ENCODE measurements at places on chromosomes 16 and 17.

GRCh38 chr16:21702276-21702675, 38.5 kb downstream of the OTOA start:
- no peak for DNase-seq

GRCh38 chr17:31171701-31172100, 76.9 kb downstream of the NF1 start:
- DNase-seq, result no peak

GRCh38 chr16:11131706-11132105, 124.3 kb downstream of the SOCS1 start:
- no peak for DNase-seq

DNA sequence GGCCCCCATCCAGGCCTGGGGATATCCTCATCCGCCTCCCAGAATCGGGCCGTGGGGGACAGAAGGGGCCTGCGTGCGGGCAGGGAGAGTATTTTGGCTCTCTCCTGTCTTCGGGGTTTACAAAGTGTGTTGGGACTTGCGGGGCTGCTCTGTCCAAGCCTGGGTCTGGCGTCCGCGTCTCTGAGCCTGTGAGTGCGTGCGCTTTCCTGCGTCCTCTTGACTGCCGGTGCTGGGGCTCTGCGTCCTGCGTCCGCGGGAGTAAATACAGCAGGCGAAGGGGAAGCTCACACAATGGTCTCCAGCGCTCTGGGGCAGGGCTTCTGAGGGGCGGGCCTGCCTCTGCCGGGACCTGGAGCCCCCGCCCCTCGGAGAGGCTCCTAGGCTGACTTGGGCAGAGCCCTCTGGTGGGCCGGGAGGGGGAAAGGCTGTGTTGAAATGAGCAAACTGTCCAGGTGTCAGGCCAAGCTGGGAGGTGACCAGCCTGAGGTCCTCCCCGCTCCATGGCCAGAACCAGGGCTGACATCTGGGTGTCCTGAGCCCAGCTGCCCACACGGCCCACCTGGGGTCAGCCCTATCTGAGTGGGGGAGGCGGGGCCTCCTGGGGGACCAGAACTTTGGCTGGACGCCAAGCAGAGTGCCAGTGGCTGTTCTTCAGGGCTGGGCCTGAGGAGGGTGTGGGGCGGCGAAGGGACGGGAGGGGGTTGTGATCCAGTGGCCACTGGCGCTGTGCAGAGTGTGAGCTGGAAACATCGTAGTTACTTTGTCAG, 233.6 kb downstream of the SEC14L1 start:
- peak; percentile 56 for DNase-seq

DNA sequence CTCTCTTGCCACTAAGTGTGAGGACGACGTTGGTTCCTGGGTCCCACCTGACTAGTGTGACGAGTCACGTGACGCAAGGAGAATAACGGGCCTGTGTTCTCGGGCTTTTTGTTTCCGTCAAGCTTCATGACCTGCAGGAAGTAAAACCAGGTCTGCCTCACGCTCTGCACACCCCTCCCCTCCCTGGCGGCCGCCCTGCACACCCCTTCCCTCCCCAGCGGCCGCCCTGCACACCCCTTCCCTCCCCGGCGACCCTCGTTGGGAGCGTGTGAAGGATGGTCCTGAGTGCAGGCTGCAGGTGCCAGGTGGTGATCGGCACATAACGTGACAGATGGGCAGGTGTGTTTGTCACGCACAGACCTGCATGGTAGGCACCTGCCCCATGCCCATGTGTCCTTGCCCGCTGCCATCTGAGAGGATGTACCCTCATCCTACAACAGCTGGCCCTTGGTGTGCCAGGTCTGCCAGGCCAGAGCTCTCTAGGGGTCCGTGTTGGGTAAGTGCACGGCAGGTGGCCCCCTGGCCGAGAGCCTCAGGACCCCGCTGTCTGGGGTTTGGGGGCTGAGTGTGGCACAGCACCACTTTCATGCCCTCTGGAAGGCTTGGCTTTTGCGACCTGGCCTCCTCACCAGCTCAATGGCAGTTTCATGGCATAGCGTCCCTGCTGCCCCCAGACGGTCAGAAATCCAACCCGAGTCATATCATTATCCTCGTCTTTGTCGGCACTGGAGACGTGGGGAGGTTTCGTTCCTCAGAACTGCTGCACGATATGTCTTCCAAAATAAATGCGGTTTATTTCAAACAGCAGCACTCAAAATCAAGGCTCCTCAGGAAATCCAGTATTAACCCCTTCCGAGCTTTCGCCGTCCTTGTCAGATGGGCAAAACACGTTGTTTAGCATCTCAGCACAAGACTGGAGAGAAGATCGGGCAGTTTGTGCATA, 191.8 kb upstream of the CHMP6 start:
- DNase-seq, result no peak

DNA sequence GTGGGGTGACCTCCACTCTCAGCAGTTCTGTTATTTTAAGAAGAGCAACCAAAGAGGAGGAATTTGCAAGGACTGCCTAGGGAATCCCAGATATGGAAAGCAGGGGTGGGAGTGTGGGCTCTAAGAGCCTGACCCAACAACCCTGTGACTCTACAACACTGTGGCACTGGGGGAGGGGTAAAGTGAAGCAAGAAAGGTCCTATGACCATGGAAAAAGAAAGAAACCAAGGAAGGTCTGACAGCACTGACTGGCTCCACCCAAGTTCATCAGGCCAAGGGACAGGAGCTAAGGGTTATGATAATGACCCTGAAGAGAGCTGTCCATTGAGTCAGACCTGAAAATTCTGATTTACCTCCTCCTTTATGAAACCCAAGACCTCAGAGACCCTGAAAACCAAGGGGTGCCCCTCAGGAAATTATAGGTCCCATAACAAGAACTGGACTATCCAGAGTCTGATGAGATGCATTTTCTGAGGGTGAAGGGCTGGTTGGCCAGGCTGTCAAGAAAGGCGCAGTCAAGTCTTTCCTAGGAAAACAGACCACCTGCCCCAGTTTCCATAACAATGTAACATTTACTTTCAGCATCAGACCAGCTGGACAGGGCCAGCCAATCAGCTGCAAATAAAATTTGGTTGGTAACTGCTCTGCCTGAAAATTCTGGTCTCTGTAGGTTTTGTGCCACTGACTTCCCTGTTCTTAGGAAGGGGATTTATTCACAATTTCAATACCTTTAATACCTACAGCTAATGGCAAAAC, 53.8 kb upstream of the MTMR4 start:
- DNase-seq, result no peak

DNA sequence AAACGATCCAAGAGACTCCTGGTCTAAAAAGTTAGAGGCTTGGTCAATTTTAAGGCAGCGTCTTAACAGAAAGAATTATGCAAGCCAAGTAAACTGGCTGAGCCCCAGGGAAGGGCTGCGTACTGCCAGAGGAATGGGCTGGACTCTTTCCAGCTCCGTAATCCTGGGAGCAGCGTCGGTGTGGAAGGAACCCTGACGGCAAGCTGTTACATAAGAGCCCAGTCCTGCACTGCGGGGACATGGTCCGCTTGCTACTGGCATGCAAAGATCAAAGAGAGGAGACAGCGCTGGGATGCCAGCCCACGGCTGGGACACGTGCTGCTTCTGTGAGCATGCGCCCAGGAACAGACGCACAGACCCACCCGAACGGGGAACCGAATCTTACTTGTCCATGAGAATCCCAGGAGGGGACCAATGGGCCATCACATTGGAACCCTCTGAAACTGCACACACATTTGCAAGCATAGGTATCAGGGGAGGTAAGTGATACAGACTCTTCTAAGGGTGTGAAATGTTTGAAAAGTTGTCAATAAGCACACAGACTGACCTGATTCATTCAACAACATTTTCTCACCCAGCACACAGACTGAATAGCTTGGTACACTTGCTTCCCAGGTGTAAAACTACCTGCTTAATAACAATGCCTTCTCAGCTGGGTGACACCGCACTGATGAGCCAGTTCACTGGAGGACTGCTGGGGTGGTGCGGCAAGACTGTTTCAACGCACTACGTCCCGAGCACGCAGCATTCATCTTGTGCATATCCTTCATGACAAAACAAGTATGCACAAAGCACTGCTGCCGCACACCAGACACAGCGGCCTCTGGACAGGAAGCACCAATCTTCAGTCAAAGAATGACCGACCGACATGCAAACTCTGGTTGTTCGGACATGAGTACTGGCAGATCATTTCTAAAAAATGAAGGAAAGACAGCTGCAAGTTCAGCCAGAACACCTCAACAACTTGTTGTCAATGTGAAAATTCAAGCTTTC, 94.9 kb downstream of the ANKRD11 start:
- no peak for DNase-seq

GRCh38 chr17:40417258-40417608, 463 bp downstream of the TOP2A start:
- no peak for DNase-seq

DNA sequence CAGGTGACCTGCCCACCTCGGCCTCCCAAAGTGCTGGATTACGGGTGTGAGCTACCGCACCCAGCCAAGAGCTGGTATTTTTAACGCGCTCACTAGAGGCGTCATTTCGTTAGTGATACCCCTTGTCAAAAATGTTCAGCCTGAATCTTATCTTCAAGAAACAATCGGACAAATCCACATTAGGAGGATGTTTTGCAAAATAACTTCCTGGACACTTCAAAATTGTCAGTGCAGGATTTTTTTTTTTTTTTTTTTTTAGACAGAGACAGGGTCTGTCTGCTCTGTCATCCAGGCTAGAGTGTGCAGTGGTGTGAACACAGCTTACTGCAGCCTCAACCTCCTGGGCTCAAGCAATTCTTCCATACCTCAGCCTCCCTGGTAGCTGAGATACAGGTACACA, 63.0 kb downstream of the RMI2 start:
- DNase-seq, result no peak

DNA sequence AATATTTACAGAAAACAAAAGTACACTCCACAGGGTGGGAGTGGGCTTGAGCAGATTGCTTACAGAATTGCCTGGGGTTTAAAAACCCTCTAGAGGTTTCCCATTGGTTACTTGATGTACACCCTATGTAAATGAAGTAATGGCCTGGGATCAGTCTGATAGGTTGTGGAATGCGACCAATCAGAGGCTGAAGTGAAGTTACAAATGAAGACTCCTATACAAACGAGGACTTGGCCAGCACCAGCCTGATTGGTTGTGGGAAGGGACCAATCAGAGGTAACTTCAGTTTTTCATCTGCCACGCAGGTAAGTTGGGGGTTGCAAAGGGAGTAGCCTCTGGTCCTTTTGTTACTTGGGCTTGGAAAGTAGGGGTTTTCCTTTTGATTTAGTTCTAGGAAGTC, 8.8 kb downstream of the EEF2K start:
- no peak for DNase-seq

DNA sequence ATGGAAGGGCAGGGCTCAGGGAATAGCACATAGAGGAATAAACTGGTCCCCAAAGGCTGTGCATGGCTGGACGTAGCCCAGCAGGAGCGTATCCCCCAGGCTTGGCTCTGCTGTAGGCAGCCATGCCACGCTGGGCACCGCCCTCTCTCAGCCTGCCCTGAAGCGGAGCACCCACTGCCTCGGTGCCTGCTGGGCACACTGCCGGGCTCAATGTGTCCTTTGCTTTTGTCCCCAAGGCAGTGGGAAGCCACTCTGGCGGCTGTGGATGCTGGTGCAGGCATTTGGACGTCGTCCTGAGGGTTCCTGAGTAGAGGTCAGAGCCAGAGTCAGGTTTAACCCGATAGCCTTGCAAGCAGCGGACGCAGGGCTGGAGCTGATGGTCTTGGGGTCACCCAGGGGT, 141.0 kb downstream of the ENGASE start:
- no peak for DNase-seq

GRCh38 chr17:16106161-16106891, 106.7 kb downstream of the TTC19 start:
- DNase-seq, result no peak

- DNase-seq, result no peak
These were observed 18.5 kb upstream of the USP22 start for GRCh38 chr17:21061158-21061835.

DNA sequence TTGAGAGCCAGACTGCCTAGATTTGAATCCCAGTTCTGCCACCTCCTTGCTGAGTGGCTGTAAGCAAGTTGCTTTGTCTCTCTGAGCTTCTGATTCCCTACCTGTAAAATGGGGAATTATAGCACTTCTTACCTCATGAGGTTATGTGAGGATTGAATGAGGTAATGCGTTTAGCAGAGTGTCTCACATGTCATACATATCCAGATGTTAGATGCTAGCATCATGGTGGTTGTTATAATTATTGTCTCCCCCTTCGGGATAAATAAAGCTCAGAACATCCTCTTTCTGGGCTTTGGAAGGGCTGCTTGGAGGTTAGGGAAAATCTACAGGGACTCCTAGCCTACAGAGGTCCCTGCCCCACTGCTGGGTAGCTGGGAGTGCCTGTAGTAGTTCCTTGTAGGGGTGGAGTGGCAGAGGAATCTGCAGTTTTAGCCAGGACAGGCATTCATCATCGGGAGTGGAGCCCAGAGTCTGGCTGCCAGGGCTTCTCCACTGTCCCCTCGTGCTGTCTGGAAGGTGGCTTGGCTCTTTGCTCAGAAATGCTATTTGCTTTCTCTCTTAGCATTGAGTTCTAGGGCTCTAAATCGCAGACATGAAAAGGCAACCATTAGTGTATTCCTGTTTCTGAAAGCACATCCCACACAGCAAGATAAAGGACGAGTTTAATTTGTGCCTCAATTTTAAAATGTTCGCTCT, 137.9 kb upstream of the CACNG3 start:
- no peak for DNase-seq

GRCh38 chr17:43766413-43767052, 7.9 kb upstream of the SOST start:
- DNase-seq, result peak; percentile 18

GRCh38 chr16:15647294-15648014, 2.6 kb upstream of the NDE1 start:
- DNase-seq, result no peak

DNA sequence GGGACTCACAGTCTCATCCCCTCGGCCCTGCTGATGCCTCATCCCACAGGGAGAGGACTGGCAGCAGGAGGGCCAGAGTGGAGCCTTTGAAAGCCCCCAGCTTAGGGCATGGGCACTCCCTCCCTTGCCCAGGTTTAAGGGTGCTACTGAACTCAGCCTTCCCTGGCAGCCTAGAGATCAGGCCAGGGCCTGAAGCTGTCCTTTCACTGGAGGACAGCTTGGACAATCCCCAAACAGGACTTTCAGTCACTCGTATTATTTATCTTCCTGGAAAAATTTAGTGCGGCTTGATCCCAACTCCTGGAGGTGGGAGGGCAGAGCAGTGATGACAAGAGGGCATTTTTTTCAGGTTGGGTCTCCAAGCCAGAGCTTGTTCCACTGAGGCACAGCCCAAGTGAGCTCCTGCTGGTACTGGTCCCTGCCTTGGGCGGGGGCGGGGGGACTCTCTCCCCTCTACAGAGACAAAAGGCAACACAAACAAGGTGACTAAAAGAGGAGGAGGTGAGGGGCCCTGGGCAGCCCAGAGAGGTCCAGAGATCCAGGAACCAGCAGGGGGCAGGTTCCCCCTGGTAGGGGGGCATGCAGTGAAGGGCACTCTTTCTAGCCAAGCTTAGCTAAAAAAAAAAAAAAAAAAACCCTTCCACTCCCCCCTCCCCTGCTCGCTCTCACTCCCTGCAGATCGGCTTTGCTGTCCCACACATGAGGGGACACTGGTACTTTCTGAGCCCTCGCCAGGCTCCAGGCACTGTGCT, 1.7 kb downstream of the ZNF385C start:
- no peak for DNase-seq

Measured in stimulated activated CD8-positive, alpha-beta memory T cell treated with anti-CD3 and anti-CD28 coated beads, Interleukin-4, amount 100 ng/mL, for 24 hours (primary cell).